Central memory CD4-positive, alpha-beta T cell (primary cell): ENCODE measurements at places on chromosomes 5 and 9.

DNA sequence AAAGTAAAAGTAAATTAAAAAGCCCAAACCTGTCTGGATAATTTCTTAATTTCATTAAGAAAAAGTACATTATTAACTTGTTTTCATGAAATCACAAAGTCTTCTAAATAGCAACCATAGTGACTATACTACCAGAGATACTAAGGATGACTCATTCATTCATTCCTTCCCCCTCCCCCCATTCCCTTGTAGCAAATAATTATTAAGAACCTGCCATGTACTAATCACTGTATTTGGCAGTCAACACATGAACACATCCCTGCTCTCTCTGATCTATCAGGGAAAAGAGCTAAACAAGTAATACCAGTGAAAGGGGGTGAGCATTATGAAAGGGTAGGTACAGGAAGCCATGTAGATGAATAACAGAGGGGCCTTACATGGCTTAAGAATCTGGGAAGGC, 203.9 kb downstream of the CWC27 start:
- DNase-seq: no peak

- no peak for DNase-seq
These were observed 37.9 kb upstream of the TTC1 start for GRCh38 chr5:159971038-159971437.

DNA sequence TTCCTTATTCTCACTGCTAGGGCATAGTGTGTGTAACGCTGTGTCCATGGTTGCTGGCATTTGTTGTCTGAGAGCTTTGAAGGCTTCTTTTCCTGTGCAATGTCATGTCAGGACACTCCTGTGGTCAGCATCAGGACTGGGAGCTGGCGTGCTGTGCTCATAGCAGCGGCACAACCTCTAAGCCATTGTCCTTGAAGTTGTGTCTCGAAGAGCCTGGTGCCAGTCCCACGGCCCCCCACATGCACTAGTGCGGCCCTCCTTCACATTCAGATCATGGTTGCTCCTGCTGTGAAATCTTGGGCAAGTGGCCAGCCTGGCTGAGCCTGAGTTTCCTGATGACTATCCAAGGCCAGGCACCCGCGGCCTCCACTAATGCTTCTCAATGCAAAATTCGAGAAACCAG, 32.4 kb downstream of the PDZD2 start:
- DNase-seq: no peak

GRCh38 chr9:84583866-84584265, 85.7 kb upstream of the NTRK2 start:
- DNase-seq: no peak

DNA sequence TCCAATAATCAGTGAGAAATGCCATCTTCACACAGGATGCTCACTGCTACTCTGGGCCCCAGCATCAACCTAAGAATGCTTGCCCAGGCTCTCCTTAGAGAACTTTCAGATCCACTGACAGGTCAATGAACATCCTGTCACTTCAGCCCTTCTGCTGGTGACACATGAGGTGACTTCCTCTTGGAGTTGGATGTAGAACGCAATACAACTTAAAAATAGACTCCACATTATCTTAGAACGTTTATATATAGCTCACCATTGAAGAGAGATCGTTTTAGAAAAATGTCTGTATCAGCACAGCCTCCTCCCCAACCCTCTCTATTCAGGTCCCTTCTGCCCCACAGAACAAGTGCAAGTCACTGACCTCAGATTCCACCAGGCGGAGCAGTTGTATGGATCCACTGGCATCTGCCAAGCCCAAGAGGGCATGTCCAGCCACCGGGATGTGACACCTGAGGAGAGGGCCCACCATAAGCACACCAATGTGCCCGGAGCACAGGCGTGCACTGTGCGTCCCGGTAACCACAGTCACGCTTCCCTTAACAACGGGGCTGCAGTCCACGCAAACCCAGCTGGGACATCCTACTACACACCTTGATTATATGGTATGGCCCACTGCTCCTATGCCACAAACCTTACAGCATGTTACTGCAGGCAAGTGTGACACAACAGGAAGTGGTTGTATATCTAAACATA, 2.9 kb downstream of the DPH7 start:
- no peak for DNase-seq

DNA sequence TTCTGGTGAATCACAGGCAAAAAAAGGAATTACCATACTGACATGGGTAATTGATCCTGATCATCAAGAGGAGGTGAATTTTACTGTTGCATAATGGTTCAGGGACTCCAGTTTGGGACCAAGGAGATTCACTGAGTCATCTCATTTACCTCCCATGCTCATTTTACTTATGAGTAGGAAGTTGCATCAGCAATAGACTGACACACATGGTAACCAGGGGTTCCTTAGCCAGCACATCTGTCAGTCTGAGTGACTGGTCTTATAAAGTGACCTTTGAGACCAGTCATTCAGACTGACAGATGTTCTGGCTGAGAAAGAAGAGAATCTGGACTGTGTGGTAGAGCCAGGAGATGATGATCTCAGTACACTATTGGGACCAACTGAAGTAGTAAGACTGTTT, 384.6 kb upstream of the CD180 start:
- no peak for DNase-seq

DNA sequence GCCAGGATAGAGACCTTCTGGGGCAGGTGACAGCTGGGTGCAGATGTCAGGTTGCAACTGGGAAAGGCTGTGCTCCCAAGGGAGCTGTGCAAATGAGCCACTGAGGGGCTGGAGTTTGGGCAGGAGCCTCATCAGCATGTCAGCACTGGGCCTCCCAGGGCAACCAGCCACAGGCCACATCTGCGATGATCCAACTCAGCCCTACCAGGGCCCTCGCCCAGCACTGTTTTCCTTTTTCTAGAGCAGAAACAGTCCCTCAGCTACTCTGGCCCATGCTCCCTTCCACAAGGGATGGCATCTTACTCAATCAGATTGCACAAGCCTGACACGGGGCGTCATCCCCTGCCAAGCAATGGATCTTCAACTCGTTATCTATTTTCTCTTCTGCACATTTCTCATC, 24.8 kb downstream of the NIPAL4 start:
- no peak for DNase-seq

DNA sequence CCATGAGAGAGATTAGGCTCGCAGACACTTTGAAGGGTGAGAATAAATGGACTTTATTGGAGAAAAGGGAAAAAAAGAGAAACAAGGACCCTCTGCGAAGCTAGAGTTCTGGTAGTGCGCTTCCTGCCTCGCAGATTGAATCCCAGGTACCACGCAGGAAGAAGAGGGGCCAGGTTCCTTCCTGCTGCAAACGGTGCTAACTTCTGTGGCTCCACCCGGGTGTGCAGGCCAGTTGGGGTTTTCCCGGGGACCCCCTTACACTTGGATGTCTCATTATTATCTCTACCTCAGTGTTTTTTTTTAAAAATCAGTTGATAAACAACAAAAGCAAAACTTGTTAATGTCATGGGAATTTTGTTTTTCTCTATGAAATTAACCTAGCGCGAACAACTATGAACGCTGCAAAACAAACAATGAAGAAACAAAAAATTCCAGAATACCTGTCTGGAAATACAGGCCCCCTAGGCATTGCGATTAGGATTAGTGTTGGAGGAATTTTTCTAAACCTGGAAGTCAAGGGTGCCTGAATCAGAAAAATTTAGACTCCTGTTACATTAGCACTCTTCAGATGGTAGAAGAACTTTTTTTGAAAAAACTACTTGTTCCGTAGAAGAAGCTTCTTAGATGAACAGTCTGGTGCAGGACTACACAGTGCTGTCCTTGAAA, 414.5 kb downstream of the MAN2A1 start:
- DNase-seq: no peak

DNA sequence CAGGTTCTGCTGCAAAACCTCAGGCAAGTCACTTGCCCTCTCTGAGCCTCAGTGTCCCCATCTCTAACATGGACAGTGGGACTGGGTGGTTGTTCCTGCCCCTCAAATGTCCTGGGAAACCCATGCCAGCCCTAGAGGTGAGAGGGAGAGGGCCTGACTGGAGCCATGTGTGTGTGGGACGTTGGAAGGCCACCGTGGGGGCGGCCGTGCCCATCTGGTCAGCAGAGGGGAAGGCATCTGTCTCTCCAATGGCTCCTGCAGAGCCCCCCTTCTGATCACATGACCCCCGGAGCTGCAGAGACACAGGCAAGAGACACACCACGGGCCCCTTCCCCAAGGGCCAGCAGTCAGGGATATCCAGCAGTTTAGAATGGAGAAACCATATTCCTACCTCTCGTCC, 1.7 kb downstream of the DNM1 start:
- no peak for DNase-seq

DNA sequence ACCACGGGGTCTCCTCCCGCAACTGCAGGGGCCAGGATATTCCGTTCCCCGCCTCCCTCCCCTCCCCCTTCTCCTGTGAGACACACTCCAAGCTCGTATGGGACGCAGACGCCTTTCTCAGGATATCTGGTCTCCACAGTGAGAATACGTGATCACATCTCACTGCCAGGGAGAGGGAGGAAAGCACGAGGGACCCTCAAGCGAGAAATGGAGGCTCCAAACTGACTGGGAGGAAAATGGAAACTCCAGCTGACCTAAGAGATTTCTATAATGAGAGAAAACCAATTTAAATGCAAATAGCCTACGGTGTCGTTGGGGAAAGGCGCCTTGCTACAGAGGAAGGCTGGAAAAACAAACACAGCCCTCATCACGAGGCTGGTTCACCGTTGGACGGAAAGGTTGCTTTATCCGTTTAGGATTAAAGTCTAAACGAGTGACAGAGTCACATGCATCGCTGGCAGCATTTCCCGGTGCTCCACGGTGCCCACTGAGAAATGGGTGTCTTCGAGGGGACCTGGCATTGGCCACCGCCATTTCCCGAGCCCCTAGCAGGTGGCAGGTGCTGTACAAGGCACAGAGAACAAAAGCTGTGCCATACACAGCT, 116.9 kb upstream of the CPEB4 start:
- no peak for DNase-seq

GRCh38 chr9:135479469-135480052, at the start of gene PPP1R26:
PPP1R26 (plus strand) TSS chr9:135479782; CDS start chr9:135484511, 4,729 bp downstream.
- DNase-seq: no peak

GRCh38 chr9:133494636-133495326, 15.9 kb upstream of the SLC2A6 start:
- DNase-seq: no peak

DNA sequence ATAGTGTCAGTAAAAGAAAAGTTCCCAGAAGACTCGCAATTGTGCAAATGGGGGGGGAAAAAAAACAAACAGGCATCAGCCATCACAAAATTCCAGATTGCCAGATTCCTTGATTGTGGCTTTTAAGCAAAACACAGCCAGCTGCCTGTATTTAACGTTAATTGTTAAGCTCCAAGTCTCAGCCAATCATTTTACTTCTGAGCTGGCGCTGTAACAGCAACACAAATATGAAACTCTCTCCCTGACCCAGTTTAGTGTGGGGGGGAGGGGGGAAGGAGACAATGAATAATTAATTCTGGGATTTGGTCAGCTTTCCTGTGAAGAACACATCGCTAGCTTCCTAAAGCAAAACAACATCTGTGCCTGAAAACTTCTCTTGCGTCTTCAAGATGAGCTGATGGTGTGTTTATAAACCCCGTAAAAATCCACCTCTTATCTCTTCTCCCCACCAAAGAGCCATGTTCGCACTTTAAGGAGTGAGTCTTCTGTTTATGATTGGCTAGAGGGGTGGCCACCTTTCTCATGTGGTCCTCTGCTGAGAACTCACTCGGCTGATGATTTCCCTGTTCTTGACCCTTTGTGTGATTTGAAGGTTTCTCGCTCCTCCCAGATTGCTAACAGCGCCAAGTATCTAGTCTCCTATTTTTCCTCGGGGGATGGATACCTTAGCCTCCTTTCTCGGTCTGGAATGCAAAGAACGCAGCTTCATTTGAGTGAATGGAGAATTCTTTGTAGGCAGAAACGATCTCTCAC, 160.2 kb upstream of the DAPK1 start:
- no peak for DNase-seq

GRCh38 chr5:116772806-116773205, 198.2 kb upstream of the SEMA6A start:
- DNase-seq: no peak

GRCh38 chr9:37617832-37618231, 25.4 kb upstream of the TOMM5 start:
- DNase-seq: no peak

- no peak for DNase-seq
These were observed 33.0 kb upstream of the CHD1 start for GRCh38 chr5:98961665-98962344.

- no peak for DNase-seq
These were observed 7.2 kb upstream of the PSD2 start for GRCh38 chr5:139788294-139788910.

DNA sequence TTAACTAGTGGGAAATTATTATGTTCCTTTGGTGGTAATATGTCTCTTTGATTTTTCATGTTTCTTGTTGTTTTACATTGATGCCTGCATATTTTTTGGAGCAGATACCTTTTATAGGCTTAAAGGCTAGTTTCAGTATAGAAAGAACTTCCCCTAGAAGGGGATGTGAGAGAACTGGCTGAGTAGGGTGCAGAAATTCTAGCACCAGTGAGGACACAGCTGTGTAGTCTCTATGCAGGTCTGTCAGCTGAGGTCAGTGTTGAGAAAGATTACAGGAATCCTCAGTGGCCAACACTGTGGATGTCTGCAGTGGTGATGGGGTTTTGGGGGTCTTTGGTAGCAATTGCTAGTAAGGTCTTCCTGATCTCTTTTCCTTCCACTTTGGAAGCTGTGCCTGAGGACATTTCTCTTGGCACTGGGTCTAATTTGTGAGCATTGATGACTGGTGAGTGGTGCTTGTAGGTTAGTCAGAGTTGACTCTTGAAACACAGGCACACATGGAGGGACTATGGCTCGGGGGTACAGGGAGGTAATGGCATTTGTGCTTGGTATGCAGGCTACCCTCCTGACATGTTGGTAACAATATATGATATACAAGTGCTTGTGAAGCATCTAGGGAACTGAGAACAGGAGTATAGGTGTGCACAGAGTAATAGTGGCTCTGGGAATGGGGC, 221.4 kb downstream of the SPATA31D1 start:
- DNase-seq: no peak

- no peak for DNase-seq
These were observed 7.3 kb downstream of the F2R start for GRCh38 chr5:76723266-76723665.

DNA sequence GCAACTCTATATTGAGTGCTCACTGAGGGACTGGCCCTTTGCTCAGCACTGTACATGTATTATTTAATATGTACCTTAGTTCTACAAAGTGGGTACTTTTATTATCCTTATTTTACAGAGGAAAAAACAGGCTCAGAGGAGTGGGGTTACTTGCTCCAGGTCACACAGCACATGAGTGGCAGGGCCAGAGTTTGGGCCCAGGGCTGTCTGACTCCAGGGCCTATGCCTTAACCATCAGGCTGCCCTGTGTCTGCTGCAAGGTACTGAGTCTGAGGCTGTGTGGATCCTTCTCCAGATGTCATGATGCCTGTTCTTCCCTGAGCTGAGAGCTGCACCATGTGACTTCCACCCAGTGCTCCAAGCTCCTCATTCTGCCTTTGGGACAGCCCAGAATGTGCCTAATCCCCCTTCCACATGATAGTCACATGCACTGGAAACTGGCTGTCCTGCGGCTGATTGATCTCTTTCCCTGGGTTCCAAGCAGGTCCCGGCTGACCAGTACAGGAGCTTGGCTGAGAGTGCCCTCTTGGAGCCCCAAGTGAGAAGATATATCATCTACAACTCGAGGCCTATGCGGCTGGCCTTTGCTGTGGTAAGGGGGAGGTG, 15.4 kb downstream of the TMEM268 start:
- no peak for DNase-seq
